ENCODE measurements at places on chromosomes 16 and 17.

GRCh38 chr16:89709166-89709565 lies 7.7 kb upstream of the SPATA2L start:
- no peak for DNase-seq

DNA sequence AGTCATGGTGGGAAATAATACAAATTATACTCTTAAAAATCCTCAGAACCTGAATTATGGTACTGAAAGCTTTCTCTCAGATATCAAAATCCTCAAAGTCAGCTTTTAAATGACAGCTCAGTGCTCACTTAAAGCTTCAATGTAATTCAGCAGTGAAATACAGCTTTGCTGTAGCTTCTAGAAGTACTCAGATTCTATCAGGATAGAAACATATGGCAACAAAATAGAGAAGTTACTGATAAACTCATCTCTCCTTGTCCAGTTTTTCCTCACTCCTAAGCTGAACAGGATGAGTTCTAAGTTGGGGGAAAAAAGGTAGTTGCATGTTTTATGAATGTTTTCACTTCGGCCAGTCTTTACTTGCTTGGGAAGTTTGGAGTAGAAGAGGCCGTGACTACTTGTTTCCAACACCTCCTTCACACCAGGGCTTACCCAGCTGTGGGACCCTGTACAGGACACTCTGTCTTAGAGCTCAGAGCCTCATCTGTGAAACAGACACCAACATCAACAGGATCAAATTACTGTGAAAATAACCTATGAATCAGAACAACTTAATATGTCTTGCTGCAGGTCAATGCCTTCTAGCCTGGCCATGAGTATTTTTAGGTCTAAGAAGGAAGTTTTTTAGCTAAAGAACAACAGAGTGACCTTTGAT lies 30.2 kb downstream of the OGFOD1 start:
- DNase-seq, result no peak

DNA sequence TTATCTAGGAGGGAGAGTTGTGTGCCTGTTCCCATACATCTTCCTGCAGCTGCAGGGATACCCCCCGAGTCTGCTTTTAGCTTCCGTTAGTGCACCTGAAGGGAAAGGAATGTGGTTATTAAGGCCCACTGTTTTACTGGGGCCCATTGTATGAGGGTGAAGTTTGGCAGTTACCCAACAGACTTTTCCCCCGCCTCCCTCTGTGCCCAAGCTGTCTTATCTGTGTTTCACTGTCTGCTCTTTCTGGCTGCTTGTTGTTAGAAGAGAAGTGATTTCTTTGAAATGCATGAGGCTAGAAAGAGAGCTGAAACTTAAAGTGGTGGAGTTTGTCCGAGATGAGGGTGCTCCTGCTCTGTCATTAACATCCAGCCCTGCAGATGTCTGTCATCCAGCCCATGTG lies 7.4 kb upstream of the OR1A2 start:
- no peak for DNase-seq

- no peak for DNase-seq
These were observed 63.1 kb downstream of the USP22 start for GRCh38 chr17:20979792-20980083.

GRCh38 chr17:76924345-76925342 lies 56.4 kb downstream of the MGAT5B start:
- DNase-seq, result no peak

GRCh38 chr17:44281570-44281969 lies 13.6 kb upstream of the SLC4A1 start:
- DNase-seq, result no peak

DNA sequence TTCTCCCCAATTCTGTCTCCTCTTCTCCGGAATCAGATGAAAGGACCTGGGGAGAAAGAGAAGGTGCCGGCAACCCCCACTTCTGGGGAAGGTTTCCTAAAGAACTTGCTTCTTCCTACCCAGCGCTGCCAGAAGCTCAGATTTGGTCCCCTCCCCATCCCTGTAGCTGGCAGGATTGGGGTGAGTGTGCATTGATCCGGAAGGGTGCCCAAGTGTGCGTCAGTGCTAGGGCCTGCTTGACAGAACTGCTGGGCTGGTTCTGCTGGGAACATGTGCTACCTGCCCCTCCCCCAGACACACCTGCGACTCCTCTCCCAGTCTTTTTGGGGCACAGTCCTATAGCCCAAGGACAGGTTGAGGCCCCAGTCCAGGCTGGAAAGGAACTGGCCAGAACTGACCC lies 3.3 kb downstream of the ARL4D start:
- no peak for DNase-seq

GRCh38 chr17:71521724-71522123 lies 599.1 kb upstream of the SOX9 start:
- no peak for DNase-seq

DNA sequence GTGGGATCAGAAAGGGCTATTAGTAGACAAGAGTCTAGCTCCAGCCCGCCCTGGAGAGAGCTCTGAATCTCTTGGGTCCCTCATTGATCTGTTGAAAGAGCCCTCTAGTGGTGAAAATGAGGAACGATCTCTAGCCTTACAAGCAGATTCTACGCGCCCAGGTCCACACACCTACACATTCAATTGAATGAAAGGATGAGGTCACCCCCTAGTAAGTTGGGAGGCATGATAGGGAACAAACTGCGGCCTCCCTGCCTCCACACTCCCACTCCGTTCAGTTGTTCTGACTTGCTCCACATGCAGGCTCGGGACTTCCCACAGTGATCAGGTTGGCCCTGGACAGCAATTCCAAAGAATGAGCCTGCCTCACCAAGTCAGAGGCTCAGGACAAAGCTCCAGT lies 2.9 kb upstream of the CACNG3 start:
- peak; percentile 75 for DNase-seq

- DNase-seq, result no peak
These were observed 251.3 kb downstream of the NTN1 start for GRCh38 chr17:9272501-9273200.

DNA sequence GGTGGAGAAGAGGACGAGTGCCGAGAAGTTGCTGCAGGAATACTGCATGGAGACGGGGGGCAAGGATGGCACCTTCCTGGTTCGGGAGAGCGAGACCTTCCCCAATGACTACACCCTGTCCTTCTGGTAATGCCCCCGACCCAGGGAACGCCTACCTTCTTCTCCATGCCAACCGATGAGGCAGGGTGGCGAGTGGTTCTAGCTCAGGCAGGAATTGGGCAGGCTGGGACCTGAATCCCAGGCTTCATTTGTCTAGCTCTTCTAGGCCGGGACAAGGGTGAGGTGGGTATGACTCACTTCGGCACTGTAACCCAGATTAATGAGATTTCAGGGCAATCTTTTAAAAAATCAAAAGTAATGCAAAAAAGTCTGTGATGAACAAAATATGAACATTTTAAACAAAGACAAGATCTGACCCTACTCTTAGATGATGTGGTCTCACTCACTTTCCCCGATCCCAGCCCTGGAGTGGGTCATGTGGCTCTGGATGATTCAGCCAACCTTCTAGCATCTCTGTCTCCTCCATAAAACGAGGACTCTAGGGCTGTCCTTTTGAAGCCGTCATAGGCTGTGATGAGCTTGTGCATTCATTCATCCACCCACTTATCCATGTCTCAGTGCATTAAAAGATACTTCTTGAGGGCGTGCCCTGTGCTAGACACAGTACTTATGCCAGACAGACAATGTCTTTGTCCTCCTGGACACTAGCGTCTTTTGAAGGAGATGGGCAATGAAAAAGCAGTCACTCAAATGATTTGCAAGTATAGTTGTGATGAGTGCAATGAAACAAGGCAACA lies 102.6 kb downstream of the SDR42E1 start:
- DNase-seq, result no peak

DNA sequence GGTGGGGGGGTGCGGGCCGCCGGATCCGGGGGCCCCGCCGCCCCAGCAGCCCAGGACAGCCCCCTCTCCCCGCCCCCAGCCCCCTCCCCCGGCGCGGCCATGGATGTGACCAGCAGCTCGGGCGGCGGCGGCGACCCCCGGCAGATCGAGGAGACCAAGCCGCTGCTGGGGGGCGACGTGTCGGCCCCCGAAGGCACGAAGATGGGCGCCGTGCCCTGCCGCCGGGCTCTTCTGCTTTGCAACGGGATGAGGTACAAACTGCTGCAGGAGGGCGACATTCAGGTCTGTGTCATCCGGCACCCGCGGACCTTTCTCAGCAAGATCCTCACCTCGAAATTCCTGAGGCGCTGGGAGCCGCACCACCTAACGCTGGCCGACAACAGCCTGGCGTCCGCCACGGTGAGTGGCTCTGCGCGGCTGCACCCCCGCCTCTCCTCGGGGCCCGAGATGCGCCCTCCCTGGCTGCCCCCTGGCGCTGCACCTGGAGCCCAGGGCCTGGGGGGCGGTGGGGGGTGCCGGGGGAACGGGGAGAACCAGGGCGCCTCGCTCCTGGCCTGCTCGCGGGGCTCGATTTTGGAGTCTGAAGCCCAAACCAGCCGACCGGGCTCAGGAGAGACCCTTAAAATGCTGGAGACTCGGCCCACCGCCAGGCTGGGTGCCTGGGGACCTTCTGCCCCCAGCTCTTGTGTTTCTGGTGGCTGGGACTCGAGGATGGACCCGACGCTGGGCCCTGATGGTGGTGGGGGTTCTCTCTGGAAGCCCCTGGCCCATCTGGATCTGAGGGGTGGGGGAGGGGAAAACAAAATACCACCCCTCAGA lies 744 bp downstream of the CMIP start:
- peak; percentile 60 for DNase-seq

DNA sequence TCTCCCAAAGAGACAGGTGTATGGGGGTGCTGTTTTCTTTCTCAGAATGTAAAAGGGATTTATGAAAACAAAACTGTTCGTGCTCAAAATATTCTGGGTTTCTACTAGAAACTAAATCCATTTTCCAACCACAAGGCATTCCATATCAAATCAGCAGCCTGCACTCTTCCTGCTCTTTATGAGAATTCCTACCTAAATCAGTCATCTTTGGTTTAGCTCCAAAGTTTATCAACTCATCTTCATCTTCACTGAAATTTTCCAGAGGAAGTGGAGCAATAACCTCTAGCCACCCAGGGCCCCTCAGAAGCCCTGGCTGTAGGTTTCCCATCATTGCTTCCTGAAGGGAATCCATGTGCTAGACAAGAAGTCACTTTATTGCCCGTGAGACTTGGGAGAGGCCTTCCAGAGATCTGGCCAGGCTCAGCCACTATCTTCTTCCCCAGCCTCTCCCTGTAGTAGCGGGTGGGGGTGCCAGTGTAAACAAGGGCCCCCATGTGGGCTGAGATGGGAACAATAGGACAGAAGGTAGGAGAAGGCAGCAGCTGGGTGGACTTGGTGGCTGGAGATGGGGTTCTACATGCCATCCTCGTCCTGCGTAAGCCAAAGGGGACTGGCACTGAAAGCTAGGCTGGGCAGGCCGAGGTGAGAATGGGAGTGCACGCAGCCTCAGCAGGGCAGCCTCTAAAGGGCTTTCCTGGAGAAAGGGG lies 22.0 kb upstream of the ALDH3A1 start:
- DNase-seq, result no peak

DNA sequence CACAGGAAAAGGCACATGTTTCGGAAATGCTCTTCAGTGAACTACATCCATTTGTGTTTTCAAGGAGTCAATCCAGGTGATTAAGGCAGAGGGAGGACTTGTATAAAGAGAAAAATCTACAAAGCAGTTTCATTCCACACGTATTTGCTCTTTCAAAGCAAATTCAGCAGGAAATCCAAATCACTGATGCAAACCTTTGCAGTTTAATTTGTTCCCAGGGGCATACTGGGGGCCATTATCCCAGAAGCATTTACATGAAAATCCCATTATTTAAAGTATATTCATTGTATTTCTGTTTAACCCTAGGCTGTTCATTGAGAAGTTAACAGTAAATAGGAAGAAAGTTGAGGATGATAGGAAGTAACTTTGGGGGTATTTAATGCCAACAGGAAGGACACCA lies 147.9 kb downstream of the PMP22 start:
- no peak for DNase-seq

DNA sequence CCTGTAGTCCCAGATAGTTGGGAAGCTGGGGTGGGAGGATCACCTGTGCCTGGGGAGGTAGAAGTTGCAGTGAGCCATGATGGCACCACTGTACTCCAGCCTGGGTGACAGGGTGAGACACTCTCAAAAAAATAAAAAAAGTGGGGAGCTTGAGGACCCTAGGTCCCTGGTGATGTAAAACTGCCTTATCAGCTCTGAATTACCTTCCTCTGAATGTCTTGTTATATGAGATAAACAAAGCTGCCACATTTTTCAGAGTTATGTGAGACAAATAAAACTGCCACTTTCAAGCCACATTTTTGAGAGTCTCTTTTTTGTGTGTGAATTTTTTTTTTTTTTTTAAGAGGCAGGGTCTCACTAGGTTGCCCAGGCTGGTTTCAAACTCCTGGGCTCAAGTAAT lies 32.0 kb upstream of the B4GALNT2 start:
- no peak for DNase-seq

GRCh38 chr17:81137248-81137647 lies 28.1 kb upstream of the PVALEF start:
- DNase-seq, result no peak

DNA sequence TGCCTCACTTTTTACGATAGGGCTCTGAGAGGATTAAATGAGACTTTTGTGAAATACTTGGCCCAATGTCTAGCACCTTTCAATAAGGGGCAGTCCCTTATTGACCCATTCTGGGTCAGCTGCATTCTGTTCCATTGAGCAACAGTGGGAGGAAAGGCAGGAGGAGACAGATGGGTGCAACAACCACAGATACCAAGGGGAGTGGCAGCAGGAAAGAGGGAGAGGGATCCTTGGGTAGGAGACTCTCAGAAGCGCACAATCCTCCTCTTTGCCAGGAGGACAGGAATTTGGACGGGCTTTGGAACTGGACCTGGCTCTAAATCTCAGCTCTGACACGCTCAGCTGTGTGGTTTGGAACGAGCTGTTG lies 3.5 kb downstream of the PIPOX start:
- no peak for DNase-seq

- DNase-seq, result no peak
These were observed 7.9 kb downstream of the TP53I13 start for GRCh38 chr17:29576214-29577000.

- peak; percentile 26 for DNase-seq
These were observed 565 bp downstream of the DDX52 start for GRCh38 chr17:37642681-37643080.

DNA sequence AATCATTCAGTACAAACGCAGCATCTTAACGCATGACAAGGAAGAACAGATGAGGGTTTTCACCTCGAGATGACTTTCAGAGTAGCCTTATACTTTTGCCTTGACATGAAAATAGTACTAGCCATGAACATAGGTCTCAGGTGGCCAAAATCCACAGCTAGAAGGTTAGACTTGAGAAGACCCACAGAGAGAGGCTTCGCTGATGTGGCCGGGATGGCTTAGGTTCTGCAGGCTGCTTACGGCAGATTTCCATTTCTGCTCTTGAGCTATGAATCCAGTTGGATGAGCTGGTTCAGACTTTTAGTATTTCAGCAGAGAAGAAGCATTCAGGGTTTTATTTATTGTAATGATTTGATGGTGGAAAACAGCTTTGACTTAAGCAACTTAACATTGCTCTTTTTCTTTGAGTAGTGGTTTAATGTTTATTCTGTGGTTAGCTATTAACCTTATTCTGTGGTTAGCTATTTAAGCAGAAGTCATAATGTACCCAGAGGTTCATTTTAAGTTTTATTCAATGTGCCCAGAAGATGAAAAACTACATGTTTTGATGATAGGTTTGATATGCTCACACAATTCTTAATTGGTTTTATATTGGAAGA lies 7.6 kb downstream of the KRT24 start:
- no peak for DNase-seq
